ENCODE measurements at places on chromosomes 16 and 17. TPM values are rescaled to one million over a fixed set of nuclear protein-coding genes. Genes with fewer than 3 reads are reported as not detected.

Gene PIK3R5
- total RNA-seq, result 0.88 TPM

DNA sequence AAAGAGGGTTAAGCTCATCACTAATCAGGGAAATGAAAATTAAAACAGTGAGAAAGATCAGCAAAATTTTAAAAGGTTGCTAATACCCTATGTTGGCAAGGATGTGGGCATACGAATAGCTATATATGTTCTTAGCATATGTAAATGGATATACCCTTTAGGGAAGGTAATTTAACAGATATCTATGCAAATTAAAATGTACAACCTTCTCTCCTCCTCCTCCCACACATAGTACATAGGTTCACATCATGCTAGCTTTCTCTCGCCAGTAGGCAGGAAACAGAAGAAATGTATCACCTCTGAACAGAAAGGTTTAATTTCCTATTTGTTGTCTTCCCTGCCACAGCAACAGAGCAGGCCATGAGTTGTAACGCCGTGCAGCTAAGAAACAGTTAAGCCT lies 103.8 kb downstream of the CDYL2 start:
- no peak for ATAC-seq

- ATAC-seq, result no peak
These were observed 86.3 kb upstream of the TNRC6C start for GRCh38 chr17:77872199-77872598.

- ATAC-seq, result no peak
These were observed 43.1 kb downstream of the MAP2K6 start for GRCh38 chr17:69457603-69458002.

Gene ABCA8
- 0.72 TPM for total RNA-seq

GRCh38 chr16:29644338-29644857 lies 18.6 kb upstream of the SPN start:
- ATAC-seq, result no peak

GRCh38 chr16:54174201-54174600 lies 112.4 kb downstream of the IRX3 start:
- ATAC-seq, result no peak

GRCh38 chr16:64738321-64738960 lies 383.4 kb downstream of the CDH11 start:
- no peak for ATAC-seq

DNA sequence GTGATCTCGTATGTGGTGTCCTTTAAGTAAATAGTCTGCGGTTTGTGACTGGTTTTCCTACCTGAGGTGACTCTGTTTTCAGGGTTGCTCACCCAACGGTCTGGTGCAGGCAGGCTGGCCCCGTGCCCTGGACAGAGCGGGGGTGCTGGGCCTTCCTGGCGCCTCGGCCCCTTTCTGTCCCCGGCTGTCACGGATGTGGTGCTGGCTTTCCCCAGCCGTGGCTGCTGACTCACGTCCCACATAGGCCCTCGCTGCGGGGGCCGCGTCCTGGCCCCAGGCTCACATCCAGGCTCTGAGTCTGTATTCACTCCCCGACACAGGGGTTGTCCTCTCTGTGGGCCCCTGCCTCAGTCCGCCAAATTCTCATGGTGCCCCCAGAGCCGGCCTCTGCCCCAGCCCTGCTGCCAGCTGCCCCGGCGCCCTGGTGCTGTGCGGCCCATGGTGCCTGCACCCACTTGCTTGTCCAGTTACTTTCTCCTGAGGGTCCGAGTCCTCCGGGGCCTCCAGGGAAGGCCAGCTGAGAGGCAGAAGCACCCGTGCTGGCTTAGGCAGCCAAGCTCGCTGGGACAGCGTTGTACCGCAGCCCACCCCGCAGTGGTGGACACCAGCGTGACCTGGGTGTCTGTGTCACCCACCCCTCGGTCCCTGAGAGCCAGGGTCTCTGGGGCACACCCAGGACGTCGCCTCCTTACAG lies 5.9 kb downstream of the CHMP6 start:
- ATAC-seq, result no peak

GRCh38 chr16:23987443-23987842 lies 151.7 kb downstream of the PRKCB start:
- no peak for ATAC-seq

Gene KRTAP3-2
- not detected for total RNA-seq

GRCh38 chr17:74631468-74632450 lies 8.2 kb upstream of the CD300E start:
- no peak for ATAC-seq

Gene ENPP7
- not detected for total RNA-seq

Gene TBC1D24
- 2.0 TPM for total RNA-seq

- no peak for ATAC-seq
These were observed 15.0 kb upstream of the HEATR3 start for GRCh38 chr16:50050802-50051201.

DNA sequence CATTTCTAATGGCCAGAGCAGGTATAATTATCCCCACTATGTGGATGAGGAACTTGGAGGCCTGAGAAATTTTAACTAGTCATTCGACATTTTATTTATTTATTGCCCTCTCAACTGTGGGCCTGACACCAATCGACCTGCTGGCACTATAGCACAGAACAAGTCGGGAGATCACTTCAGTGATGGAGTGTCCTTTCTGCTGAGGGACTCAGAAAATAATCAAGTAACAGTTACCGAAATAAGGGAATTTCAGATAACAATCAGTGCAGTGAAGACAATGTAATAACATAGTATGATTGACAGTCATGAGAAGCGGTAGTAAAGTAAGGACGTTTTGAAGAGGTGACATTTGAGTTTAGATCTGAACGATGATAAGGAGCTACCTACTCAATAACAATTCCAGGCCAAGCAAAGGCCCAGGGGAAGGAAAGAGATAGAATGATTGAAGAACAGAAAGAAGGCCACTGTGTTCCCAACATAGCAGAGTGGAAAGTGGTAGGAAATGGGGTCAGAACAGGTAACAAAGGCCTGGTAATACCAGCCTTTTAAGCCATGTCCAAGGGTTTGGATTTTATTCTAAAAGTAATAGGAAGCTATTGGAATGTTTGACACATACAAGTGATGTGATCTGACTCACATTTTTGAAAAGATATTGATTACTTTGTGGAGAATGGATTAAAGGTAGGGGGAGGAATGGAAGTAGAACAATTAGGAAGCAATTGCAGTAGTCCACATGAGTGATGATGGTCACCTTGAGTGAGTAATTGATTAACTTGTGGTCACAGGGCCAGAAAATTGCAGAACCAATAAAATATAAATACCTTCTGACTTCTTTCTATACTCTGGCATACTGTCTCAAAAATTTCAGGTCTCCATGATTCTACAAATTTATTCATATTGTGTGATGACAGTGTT lies 1.4 kb downstream of the STXBP4 start:
- ATAC-seq, result no peak

Gene WNT3
- 5.9 TPM for total RNA-seq

DNA sequence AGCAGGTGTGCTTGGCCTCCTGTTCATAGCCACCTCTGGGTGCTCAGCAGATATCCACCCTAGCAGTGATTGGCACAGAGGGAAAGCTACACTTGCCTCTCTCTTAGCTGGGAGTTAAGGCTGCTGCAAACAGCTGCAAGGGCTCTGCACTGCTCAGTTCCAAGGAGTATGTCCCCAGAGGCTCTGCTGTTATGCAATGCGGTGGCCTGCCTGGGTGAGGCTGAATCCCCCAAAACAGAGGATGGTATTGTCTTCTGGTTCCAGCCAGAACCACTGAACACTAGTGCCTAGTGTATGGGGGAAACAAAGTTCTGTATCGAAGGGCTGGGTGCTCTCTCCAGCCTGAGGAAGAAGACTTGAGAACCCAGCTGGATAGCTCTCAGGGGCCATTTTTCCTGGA lies 16.8 kb downstream of the TMEM94 start:
- ATAC-seq, result no peak

- ATAC-seq, result no peak
These were observed 64.5 kb upstream of the CIBAR2 start for GRCh38 chr16:85176541-85177447.

Gene PLA2G10
- not detected for total RNA-seq

- ATAC-seq, result no peak
These were observed 217.4 kb downstream of the RPTOR start for GRCh38 chr17:80762076-80762475.

DNA sequence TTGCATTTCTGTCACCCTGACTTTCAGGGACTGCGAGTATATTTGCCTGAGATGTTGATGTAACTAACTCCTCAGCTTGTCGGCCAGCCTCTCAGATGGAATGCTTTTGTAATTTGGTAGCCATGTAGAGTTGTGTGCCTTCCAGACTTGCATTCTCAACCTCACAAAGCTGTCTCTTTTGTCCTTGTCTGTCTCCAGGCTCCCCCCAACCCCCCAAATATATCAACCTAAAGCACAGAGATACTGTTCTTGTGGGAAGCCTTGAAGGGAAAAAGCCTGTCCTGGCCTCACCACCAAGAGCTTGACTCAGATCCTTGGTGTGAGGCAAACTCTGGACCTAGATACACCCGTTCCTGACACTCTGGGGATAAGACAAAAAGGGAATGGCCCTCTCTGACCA lies 18.4 kb downstream of the SAP30BP start:
- ATAC-seq, result no peak

- no peak for ATAC-seq
These were observed 13.1 kb downstream of the ADCY7 start for GRCh38 chr16:50279504-50279865.
